ENCODE measurements at places on chromosomes 6 and 20. TPM values are rescaled to one million over a fixed set of nuclear protein-coding genes. Genes with fewer than 3 reads are reported as not detected.

The LY6G6F gene
- total RNA-seq, result 3.2 TPM

The ADGRB3 gene
- total RNA-seq, result not detected

The SLCO4A1 gene
- total RNA-seq, result 1.4 TPM

The BPIFA1 gene
- not detected for total RNA-seq

The COL21A1 gene
- total RNA-seq, result not detected

- no peak for DNase-seq
These were observed 36.9 kb upstream of the TBX18 start for GRCh38 chr6:84801250-84801649.

DNA sequence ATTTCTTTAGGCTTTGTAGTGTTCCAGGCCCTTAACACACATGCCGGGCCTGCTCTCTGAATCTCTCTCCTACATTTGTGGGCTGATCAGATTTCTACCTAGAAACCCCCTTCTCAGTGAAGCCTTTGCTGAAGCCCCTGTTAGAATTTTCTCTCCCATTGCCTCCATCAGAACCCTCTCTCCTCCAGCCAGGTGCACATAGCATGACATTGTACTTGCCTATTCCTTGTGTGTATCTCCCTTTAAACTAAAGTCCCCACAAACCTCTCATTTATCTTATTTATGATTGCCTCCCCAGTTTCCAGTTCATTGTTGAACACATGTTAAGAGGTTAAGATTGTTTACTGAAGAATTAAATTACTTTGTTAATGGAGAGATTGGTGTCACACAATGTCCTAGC is 325.5 kb upstream of the CITED2 start:
- no peak for DNase-seq

GRCh38 chr20:22815206-22815551 is 219.9 kb upstream of the SSTR4 start:
- DNase-seq, result no peak

- no peak for DNase-seq
These were observed 67.5 kb downstream of the JARID2 start for GRCh38 chr6:15313367-15313766.

Data from natural killer cell (primary cell).